ENCODE measurements at places on chromosomes 5 and 9. TPM values are rescaled to one million over a fixed set of nuclear protein-coding genes. Genes with fewer than 3 reads are reported as not detected.
A peak's percentile ranks its signal among the peaks of the same experiment; 100 is the strongest.

DNA sequence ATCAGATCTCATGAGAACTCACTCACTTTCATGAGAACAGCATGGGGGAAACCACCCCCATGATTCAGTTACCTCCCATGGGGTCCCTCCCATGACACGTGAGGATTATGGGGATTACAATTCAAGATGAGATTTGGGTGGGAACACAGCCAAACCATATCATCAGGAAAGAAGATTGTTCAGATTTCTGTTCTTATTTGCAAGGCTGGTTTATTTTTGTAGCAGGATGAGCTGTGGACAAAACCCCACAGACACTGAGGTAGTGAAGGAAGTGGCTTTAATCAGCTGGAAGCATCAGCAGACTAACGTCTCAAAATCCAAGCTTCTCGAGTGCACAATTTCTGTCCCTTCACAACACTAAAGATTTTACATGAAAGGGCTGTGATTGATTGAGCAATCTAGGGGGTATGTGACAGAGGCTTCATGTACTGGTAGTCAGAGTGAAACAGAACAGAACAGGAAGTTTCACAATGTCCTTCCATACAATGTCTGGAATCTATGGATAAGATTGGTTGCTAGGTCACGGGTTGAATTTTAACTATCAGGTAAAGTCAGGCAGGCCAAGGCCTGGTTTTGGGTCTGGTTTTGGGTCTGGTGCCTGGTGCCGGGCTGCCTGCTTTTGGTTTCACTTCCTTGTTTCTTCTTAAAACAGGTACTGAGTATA, 91.3 kb upstream of the ZNF366 start:
- DNase-seq: no peak

GRCh38 chr5:173412566-173412965, 84.4 kb upstream of the STC2 start:
- DNase-seq: no peak

GRCh38 chr5:15635289-15635616, 135.3 kb downstream of the FBXL7 start:
- DNase-seq: no peak

GRCh38 chr5:87120518-87121303, 147.0 kb upstream of the RASA1 start:
- no peak for DNase-seq

GRCh38 chr5:135315386-135315785, 83.6 kb downstream of the MACROH2A1 start:
- no peak for DNase-seq

- DNase-seq: no peak
These were observed 227.8 kb upstream of the CDH9 start for GRCh38 chr5:27266184-27266583.

DNA sequence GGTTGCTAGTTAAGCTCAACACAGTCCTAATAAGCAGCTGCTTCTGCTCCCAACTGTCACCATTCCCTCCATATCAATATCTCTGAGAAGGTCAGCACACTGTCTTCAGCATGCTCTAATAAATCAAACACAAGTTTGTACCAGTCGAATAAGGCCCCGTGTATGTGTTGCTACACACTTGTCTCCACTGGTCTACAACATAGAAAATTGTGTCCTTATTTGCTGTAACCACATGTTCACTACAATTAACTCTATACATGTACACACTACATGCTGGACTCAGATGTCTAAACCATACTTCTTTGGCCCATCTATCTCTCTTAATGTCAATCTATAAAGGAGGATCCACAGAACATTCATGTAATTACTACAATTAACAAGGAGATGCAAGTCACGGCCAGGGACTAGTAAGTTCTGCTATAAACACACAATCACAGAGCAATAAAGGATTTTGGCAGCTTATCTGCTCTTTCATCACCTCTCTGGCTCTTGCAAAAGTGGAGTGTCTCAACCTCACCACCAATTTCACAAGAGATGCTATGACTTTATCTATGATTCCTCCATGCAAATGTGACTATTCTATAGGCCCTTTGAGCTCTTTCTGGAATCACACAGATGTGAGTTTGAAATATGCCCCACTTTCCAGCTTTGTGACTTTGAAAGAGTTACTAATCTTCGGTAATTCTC, 143.9 kb downstream of the SEMA5A start:
- no peak for DNase-seq

DNA sequence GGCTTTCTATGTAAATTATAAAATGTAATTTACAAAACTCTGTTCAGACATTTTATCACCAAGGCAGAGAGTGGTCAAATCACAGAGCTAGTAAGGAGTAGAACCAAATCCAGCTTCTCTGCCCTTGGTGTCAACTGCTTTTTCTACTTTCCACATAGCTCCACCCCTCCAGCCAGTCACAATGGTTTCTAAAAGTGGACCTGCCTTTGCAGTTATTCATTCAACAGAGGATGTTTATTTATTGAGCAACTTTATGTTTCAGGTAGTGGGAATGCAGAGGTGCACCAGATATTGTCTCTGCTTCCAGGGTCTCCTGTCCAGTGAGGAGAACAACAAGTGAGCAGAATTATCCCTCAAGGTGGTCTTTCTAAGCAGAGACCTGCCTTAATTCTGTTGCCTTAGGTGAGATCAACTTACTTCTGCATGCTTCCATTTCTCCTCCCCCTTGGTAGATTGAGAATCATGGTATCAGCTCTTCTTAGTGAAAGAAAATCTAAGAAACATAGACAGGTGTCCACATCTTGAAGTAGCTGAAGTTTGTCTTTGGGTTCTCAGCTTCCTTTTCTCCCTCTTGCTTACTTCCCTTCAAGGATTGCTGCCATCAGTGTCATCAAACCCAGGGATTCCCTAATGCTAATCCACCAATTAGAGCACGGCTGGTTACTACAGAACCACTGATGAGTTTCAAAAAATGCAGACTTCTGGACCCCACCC, 17.2 kb upstream of the PDCD1LG2 start:
- no peak for DNase-seq

DNA sequence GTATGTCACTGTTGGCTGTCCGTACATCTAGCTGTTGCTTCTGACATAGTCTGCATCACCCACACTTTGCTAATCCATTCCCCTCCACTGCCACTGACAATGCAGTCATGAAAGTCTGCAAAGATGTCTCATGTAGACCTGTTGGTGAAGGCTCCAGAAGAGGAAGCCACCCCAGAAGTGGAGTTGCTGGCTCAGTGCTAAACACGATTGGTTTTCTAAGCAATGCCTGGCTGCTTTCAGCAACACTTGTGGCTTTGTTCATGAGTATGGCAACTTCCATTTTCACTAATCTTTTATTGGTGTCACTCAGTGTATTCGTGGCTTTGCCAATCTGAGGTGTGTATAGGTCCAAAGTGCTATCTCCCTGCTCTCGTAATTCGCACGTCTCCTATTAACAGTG, 288.1 kb downstream of the GADD45G start:
- DNase-seq: no peak

DNA sequence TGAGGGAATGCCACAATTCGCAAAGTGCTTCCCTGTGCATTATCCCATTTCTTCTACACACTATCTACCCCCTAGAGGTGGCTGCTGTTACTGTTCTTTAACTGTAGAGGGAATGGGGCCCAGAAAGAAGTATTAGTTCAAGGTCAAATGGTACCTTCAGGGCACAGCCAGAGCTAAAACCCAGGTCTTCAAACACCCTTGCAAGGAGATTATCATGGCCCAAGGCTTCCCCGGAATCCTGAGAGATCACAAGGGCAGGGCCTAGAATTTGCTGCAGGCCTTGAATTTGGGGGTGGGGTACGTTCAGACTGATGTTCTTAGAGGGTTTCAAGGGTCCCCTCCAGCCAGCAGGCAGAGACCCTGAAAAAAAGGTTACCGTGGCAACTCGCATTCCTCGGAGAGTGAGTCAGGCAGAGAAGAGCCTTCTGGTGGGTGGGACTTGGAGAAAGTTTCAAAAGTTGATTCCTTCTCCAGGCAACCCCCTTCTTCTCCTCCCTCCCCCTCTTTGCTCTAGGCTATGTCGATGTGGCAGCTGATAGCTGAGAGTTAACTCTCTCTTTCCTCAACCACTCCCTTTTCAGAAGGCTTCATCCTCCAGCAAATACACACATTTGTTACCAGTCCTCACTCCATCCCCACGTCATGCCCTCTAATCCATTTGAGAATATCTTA, 1.9 kb downstream of the SPARC start:
- peak; percentile 95 for DNase-seq

- DNase-seq: no peak
These were observed 2.0 kb downstream of the CDC14B start for GRCh38 chr9:96617439-96618185.

DNA sequence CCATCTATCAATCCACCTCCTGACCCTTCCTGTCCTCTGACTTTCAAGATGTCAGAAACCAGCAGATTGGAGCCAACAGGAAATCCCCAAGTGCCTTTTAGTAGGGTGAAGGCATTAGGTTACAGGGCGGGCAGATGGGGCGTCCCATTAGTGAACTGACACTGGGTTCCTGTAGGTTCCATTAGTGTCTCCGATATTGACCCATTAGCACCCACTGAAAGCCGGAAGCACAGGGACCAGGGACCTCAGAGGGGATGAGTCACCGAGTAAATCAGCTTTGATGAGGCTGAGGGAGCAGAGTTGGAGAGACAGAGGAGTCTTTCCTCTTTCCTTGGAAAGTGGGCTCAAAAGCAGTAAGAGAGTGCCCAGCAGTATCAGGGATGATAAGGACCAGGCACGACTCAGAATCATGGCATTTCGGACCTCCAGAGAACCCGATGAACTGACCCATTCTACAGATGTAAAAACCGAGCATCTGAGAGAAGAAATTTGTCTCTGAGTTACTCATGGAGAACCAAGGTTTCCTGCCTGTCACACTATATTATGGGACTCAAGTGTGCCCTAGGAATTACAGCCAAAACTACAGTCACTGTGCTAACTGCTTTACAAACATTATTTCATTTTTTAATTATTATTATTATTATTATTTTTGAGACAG, 47.2 kb upstream of the FABP6 start:
- no peak for DNase-seq

DNA sequence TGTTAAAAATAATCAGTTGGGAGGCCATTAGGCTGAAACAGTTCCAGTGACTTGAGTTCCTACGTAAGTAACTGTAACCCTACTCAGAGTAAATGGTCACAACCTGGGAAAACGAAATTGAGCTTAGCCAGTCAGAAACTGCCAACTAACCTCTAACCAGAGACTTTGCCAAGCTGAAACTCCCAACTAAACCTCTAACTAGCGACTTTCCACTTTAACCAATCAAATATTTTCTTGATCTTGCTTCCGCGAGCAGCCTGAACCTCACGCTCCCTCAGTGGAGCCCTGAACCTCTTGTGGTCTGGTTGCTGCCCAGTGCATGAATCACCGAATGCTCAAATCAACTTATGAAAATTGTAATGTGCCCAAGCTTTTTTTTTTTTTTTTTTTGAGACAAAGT, 156.2 kb downstream of the MED10 start:
- DNase-seq: no peak

DNA sequence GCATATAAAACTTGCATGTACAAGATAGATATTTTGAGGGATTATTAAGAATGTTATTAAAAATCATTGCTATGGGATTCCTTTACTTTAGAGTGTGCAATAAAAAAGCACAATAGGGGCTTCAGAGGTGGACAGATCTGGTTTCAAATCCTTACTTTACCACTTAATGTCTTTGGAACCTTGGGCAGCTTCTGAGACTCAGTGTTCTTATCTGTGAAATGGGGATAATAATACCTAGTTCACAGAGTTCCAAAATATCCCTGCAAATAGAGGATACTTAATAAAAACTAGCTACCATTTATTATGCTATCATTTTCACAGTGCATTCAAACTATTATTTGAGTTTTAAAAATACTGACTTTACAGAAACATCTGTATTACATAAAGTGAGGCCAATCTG, 23.3 kb upstream of the PANK3 start:
- DNase-seq: no peak

GRCh38 chr5:76612942-76613341, 10.3 kb downstream of the F2RL2 start:
- no peak for DNase-seq

DNA sequence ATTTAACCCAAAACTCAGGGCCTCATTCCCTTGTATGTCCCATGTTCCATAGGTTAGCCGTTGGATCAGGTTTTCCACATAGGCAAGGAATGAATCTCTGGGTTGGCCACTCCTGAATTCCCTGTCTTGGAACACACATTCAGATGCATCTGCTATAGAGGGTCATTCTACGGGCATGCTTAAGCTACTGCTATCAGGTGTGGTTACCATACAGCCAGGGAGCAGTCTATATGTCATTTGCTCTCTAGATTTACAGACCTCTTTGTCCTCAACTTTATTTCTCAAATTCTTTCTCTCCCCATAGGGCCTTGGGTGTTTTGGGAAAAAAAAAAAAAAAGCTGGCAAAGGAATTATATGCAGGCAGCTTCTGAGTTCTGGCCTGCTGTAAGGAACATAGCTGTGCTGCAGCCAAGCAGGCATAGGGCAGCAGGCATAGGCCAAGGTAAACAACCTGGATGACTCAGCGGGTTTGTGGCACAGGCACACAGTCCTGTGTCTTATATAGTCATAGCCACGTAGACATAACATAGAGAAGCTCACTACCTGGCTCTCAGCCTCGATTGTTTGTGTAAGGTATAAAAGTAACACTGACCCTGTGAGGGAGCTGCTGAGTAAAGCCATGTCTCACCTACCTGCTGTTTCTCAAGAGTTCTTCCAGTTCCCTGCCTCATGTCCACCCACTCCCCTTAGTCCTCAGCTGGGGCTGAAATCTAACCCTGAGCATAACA, 141.5 kb downstream of the OSTF1 start:
- no peak for DNase-seq

- DNase-seq: no peak
These were observed 11.4 kb downstream of the PCDHGA12 start for GRCh38 chr5:141441571-141442170.

GRCh38 chr5:154133591-154133990, 56.9 kb upstream of the GALNT10 start:
- no peak for DNase-seq

- DNase-seq: no peak
These were observed 63.1 kb upstream of the DEPDC1B start for GRCh38 chr5:60763061-60763460.

Gene PHF24
- polyA plus RNA-seq: not detected

Gene KCTD16
- not detected for polyA plus RNA-seq

Gene CARD6
- polyA plus RNA-seq: 1.9 TPM

Gene ZNF366
- 3.0 TPM for polyA plus RNA-seq

Gene KCNN2
- 9.9 TPM for polyA plus RNA-seq

Gene TRPM3
- 2.0 TPM for polyA plus RNA-seq

Gene C9orf50
- polyA plus RNA-seq: not detected

Gene PAPPA
- polyA plus RNA-seq: 1.5 TPM

Gene CERCAM
- polyA plus RNA-seq: 79.6 TPM

Gene SNCAIP
- polyA plus RNA-seq: 28.4 TPM

Gene ANGPTL2
- polyA plus RNA-seq: 180 TPM
